ENCODE measurements at places on chromosomes 12 and 14.
A peak's percentile ranks its signal among the peaks of the same experiment; 100 is the strongest.

GRCh38 chr14:26377150-26377549, 220.7 kb downstream of the NOVA1 start:
- no peak for DNase-seq

DNA sequence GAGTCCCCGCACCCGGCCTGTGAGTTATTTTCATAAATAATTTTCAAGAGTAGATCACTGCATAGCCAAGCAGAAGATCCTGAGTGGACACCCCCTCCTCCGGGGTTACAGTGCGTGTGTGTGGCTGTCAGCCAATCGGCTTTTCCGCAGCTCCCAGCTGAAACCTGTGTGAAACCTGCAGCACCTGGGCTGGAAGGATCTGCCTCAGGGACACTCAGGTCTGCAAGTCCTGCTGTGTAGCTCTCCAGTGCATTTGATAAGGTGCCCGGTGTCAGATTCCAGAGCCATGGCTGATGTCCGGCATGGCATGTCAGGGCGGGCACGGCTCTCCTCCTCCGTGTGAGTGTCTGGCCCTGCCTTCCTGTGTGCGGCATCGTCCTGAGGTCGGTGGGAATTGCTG, 124.8 kb downstream of the GLT1D1 start:
- no peak for DNase-seq

GRCh38 chr14:41642367-41642766, 35.7 kb downstream of the LRFN5 start:
- no peak for DNase-seq

- DNase-seq, result no peak
Observed at GRCh38 chr14:56162476-56162875, 44.3 kb downstream of the PELI2 start.

DNA sequence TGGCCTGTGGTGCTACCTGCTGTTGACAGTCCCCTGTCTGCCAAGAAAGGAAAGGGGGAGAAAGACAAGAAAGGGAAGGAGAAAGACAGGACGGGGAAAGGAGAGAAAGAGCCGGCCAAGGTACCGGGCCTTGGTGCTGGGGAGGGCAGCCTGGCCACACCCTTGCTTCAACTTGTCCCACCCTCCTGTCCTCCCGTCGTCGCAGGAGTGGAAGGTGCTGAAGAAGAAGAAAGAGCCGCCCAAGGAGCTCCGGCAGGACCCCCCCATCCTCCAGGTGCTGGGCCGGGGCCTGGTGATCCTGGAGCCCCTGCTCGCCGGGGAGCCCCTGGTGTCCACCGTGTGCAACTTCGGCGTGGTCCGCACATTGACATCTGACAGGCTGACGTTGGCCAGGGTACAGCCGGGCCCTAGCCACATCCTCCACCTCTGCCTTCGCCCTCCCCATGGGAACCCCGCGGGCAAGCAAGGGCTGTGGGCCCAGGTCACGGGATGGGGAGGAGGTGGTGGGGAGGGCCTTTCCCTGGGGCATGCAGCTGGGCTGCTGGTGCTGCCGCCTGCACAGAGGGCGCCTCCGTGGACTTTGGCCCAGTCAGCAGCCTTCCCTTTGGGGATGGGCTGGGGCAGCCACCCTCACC, 2.9 kb upstream of the B3GNT4 start:
- DNase-seq, result no peak

DNA sequence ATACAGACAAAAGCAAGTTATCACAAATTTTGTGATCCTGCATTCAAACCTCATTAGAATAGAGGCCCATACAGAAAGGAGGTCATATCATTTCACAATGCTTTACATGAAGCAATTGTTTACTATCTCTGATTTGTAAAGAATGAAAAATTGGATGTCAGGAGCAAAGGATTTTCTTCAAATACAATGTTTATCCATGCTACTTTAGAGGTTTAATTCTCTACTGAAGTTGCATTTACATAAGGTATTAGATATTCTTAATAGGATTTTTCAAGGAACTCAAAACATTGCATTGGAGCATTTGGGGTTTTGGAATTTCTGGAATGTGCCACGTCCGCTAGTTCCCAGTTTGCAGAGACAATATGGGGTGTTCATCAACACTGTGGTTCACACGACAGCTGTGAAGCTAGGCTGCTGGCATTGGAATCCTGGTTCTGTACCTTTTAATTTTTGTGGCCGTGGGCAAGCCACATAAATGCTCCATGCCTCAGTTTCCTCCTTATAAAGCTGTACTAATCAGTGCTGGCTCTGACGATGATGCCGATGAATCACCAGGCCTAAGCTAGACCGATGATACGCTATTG, 174.8 kb downstream of the APAF1 start:
- DNase-seq, result no peak

DNA sequence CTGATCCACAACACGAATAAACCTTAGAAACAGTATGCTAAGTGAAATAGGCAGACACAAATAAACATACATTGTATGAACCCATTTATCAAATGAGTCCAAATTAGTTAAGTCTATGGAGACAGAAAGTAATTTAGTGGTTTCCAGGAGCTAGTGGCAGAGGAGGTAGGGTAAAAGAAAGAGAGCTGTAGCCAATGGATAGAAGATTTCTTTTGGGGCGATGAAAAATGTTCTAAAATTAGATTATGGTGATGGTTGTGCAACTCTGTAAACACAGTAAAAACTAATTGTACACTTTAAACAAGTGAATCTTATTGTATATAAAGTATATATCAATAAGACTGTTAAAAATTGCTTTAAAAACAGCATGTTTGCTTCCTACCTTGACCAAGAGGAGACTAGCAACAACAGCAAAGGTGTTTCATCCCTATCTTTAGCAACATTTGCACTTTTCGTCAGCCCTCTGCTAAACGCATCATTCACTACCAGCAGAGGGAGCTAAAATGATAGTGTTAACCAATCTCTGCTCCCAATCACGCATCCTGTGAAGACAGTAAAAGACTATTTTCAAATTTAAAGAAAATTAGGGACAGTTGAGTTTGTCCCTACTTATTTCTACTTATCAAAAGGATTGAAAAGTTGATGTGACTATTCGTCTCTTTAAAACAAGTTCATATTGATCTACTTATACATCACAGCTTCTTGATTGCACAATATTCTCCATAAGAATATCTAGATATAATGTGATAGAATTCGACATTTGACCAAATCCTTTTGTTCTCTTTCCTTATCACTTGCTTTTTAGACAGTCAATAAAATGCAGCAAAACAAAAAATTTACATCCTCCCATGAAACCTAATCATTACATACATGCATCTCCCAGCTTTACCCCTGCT, 24.0 kb upstream of the LGR5 start:
- DNase-seq, result peak; percentile 25

DNA sequence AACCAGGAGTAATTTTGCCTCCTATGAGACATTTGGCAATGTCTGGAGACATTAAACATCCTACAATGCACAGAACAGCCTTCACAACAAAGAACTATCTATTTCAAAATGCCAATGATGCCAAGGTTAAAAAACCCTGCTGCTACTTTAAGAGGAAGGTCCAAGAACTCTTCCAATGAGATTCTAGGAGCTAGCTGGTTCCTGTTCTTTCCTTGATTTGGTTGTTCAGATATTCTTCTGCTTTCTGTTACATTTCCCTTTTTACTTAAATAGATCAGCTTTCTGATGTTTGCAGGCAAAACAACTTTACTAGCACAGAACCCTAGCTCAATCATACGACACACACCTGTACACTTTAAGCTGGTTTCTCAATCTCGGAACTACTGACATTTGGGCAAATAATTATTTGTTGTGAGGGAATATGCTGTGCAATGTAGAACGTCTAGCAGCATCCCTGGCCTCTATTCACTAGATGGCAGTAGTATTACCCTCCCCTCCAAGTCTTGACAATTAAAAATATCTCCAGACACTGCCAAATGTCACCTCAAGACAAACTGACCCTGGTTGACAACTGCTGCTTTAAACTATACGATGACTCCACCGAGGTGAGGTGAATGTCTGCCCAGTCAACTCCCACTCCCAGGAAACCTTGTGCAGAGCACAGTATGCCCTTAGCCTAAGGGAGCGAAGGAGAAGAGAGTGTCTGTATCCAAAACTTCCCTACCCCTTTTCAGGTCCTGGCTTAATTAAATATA, 4.4 kb downstream of the BLTP3B start:
- DNase-seq, result peak; percentile 46

DNA sequence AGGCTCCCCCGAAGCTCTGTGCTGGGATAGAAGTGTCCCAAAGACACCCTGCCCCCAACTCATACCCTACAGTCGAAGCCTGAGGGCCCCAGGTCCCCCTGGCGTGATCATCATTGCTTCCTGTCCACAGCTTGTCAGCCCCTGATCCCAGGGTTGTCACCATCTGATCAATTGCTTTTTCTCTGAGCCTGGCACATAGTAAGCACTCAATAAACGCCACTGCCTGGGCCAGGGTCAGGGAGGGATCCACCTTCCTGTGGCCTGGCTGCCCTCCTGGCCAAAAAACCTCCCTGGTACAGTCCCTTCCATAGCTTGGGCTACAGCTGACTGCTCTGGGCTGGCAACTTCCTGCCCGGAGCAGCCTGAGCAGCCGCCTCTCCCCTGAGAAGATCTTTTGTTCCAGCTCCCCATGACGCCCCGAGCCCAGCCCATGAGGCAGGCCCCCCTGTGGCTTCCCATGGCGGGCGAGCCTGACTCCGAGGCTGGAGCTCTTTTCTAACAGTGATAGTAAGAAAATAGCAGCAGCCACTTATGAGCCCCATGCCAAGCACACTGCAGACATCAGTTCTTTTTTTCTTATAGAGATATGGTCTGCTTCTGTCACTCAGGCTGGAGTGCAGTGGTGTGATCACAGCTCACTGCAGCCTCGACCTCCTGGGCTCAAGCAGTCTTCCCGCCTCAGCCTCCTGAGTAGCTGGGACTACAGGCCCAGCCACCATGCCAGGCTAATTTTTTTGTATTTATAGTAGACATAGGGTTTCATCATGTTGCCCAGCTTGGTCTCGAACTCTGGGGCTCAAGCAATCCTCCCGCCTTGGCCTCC, 6.5 kb downstream of the SH2B3 start:
- DNase-seq, result no peak

DNA sequence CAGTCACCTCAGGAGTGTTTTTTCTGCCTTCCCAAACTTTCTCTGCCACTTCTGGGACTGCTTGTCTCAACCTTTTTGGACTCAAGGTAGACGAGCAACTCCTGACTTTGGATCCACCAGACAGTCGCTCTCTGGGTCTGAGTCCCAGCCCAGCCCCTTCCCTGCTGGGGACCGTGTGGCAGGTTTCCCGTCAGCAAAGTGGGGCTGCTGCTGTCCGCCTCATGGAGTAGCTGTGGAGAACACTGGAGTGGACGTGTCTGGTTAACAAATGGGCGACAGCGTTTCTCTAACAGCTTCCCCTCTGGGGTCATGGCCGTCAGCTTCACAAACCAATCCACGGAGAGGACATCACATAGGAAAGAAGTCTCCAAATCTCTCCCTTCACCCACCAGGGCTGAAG, 54.8 kb downstream of the KCTD10 start:
- DNase-seq, result no peak

- no peak for DNase-seq
Observed at GRCh38 chr14:96705422-96706092, 91.6 kb upstream of the VRK1 start.

- no peak for DNase-seq
Observed at GRCh38 chr12:48977290-48978281, 536 bp upstream of the WNT1 start.

GRCh38 chr12:15522574-15523187, 200.4 kb downstream of the PTPRO start:
- DNase-seq, result peak; percentile 31

GRCh38 chr14:98835051-98835824, 436.8 kb downstream of the BCL11B start:
- DNase-seq, result no peak

DNA sequence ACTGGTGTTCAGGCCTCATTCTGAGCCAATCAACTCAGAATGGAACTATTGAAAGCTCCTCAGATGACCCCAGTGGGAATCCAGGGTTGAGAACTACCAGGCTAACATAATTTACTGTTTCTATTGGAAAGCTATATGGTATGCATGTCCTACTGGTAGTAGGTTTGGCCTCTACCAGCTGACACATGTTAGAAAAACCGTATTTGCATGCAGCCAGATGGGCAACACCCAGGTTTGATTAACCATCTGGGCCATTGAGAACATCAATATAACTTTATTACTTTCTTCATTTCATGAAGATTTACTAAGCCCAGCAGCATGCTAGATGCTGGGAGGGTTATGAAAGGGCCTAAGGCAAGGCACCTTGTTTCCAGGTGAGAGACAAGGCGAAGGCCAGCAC, 181.4 kb upstream of the PARP11 start:
- DNase-seq, result no peak

GRCh38 chr12:3564411-3564810, 73.4 kb downstream of the PRMT8 start:
- DNase-seq, result no peak

- no peak for DNase-seq
Observed at GRCh38 chr14:104105071-104105821, 19.7 kb downstream of the ASPG start.

DNA sequence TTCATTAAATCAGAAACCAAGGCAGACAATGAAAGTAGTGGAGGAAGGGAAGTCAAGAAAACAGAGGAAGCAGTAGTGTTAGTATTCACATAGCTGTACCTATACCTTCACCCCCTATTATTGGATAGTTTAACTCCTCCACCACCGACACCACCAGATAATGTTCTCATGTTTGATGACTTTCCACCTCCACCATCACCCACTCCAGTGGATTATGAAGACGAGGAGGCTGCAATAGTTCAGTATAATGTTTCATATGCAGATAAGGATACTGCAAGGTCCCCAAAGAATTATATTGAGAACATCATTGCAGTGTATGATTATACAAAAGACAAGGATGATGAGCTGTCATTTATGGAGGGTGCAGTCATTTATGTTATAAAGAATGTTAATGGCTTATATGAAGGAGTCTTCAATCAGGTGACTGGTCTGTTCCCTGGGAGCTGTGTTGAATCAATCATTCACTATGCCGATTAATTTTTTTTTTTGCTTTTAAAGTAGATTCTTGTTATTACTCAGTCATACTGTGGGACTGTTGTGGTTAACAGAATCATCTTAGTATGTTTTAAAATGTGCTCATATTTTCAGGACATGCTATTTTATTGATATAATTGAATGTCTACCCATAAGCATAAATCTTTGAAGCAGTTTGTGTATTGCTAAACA, 32.2 kb upstream of the KTN1 start:
- no peak for DNase-seq

- DNase-seq, result no peak
Observed at GRCh38 chr12:131357185-131357747, 353.6 kb upstream of the SFSWAP start.

- no peak for DNase-seq
Observed at GRCh38 chr12:1504304-1504894, 90.0 kb downstream of the FBXL14 start.

GRCh38 chr12:116529048-116529447, 30.1 kb upstream of the MAP1LC3B2 start:
- DNase-seq, result peak; percentile 87

DNA sequence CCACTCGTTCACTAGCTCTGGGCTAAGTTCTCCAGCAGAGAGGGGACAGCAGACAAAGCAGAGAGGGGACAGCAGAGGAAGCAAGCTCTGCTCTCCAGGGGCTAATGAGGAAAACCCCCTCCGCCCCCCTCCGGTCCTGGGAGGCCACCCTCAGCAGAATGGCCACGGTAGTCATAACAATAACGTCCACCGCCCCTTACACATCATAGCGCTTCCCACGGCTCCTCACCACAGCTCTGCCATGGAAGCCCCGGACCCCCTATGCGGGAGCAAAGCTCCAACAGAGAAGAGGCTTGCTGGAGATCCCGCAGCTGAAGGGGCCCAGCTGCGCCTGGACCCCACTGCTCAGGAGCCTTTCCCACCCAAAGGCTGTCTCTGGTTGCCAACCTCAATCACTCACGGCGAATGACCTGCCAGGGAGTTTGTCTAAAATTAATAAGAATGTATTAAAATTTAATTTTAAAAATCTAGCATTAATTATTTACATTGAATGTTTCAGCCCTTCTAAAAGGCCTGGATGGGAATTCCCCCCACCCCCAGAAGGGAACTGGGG, 17.4 kb downstream of the BEGAIN start:
- no peak for DNase-seq
